ENCODE measurements at places on chromosomes 2 and 18.

- DNase-seq, result no peak
Observed at GRCh38 chr2:218447072-218447471, 28.1 kb downstream of the VIL1 start.

DNA sequence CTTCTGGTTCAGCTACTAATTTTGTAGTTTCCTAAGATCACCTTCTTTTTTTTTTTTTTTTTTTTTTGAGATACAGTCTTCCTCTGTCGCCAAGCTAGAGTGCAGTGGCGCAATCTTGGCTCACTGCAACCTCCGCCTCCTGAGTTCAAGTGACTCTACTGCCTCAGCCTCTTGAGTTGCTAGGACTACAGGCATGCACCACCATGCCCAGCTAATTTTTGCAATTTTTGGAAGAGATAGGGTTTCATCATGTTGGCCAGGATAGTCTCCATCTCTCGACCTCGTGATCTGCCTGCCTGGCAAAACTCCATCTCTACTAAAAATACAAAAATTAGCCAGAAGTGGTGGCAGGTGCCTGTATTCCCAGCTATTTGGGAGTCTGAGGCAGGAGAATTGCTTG is 301.5 kb upstream of the TFPI start:
- no peak for DNase-seq

DNA sequence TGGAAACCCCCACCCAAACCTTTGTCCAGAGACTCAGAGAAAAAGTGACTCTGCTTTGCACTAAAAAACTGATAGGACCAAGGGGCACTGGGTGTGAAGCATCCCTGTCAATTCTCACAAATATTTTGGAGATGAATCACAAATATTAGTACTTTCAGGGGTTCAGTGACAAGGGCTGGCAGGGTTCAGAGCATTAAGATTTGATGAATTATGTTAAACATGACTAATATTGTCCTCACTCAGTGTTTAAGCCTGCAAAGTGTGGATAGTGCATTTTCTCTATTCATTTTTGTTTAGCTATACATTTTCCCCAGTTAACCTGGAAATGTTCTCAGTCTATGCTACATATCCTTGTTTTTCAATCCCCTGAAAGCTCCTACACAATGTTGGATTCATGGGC is 65.3 kb upstream of the CCDC68 start:
- DNase-seq, result no peak

- no peak for DNase-seq
Observed at GRCh38 chr2:54336136-54336976, 80.3 kb upstream of the TSPYL6 start.

- no peak for DNase-seq
Observed at GRCh38 chr18:72152935-72153334, 391.2 kb downstream of the CBLN2 start.

DNA sequence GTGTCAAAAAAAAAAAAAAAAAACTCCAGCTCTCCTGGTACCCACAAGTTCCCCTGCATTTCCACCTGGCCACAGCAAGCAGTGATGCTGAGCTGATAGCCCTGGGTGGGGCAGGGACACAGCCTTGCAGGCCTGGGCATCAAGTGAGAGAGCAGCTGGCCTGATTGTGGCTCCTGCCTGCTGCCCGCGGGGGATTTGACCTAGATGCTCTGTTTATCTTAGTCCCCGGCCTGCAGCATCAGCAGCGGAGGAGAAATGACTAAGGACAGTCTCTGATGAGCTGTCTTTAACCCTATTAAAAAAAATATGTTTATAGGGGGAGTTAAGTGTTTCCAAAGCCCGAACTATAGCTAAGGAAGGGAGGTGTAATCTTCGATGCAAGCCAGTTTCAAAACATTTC is 102.6 kb downstream of the MTCL1 start:
- no peak for DNase-seq

Measured in iPS DF 19.7 (cell line).